Amniotic stem cell (primary cell): ENCODE measurements at places on chromosomes 7 and 10.

GRCh38 chr10:12539350-12540164, 190.2 kb downstream of the CAMK1D start:
- no peak for DNase-seq

DNA sequence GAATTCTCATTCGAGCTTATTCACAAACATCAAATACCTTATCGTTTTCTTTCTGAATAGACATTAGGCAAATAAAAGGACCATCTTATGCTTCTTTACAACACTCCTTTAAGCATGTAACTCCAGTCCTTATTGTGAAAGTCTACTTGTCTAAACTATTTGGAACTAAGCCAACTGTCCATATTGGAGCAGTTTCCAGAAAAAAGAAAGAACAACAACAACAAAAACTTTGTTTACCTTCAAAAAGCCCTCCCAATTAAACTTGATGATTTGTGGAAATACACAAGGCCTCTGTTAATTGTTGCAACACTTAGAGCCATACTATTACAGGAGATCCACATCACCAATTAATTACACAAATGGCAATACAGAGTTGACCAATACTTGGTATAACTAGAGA, 163.6 kb downstream of the GALNT11 start:
- no peak for DNase-seq

- DNase-seq, result no peak
Observed at GRCh38 chr10:133100706-133101415, 13.1 kb downstream of the ADGRA1 start.

- DNase-seq, result no peak
Observed at GRCh38 chr10:110812583-110812982, 59.1 kb upstream of the PDCD4 start.

GRCh38 chr10:12869427-12869826, 132.1 kb downstream of the CCDC3 start:
- DNase-seq, result no peak

- DNase-seq, result no peak
Observed at GRCh38 chr7:75850235-75850634, 28.6 kb upstream of the RHBDD2 start.

DNA sequence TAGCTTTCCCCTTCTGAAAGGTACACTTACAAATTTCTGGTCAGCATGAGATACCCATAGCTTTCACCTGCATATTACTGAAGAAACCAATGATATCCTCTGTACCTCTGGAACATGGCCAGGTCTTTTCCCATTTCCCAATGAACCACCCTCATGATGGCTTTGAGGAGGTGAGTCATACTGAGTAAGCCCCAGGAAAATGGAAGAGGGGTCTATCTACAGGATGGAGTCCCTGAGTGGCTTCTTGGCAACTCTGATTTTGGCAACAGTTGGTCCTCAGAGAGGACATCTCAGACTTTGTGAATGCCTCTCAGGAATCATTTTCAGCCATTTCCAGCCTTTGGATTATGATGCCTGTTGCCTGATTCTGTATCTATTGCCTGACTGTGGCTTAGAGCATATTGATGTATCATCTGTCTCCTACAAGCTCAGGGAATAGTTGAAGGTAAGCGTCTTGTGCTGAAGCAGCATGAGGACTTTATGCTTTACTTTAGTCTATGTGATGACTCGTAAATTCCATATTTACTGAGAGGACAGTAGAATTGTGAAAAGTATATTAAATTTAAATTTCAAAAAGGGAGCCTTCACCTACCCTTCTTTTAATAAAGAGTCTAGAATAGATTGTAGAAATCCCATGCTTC, 84.7 kb upstream of the DKK1 start:
- no peak for DNase-seq

GRCh38 chr7:143426479-143427142, 16.6 kb upstream of the TAS2R60 start:
- DNase-seq, result no peak

- no peak for DNase-seq
Observed at GRCh38 chr7:28588602-28589001, 176.3 kb downstream of the CREB5 start.

DNA sequence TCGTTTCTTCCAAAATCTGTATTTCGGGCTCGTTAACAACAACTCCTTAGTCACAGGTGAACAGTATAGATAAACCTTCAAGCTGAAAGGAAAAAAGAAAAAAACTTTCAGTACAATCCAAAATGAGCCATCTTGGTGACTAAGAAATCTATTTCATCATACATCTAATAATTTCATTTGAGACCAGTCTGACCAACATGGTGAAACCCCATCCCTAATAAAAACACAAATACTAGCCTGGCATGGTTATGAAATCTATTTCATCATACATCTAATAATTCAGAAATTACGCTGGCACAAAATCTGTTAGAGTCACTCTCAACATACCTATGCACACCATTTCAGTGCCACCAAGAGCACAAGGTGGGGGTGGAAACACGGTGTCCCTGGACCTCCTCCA, 8.8 kb downstream of the DCLRE1C start:
- DNase-seq, result no peak

DNA sequence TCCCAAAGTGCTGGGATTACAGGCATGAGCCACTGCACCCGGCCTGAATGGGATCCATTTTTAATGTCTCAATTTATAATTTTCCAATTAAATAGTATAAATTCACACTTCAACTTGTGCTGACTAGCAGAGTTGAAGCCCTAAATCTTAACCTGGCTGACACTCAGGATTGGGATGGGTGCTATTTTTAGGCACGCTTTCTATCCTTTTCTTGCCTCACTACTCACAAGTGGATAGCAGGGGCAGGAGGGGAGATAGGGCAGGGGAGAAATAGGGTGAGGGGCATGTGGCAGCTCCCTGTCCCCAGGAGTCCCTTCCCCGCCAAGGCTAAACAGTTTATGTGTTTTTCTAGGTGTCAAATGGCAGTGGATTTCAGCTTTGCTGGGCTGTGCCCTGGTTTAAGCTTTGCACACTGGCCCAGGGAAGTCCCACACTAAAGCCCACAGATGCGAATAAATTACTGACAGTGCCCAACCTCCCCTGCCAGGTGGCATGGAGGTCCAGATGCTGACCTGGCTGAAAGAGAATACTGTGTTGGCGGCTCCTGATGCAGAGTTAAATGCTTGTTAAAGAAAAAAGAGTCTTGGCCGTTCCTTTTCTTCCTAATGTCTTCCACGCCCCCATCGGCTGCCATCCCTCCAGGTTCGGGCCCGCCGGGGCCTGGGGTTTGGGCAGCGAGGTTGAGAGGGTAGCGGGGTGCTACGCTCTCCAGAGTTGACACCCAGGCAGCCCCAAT, 36.2 kb upstream of the EFCAB10 start:
- no peak for DNase-seq

GRCh38 chr10:1205450-1206030, 149.4 kb downstream of the WDR37 start:
- DNase-seq, result no peak

DNA sequence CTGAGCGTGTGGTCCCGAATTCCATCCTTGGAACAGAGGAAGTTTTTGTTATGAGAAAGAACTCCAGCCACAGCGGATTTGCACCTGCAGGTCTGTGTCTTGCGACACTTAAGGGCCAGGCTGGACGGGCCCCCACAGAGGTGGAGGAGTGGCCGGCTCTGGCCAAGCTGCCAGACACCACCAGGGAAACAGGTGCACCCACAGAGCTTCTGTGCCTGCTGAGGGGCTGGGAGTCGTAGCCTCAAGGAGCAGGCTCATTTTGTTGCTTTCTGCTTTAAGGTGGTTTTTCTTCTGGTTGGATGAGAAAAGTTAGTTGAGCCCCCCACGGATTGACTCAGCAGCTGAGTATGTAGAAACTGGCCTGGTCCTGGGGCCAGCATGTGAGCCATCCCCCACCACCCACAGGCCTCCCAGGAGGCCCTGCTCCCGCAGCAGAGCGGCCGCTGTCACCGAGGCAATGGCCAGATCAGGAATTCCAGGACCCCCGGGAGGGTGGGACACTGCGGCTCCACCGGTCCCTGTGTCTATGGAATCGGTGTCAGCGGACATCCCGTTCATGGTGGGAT, 41.9 kb downstream of the NKX6-2 start:
- no peak for DNase-seq

- no peak for DNase-seq
Observed at GRCh38 chr10:73131913-73132686, 21.8 kb downstream of the NUDT13 start.

DNA sequence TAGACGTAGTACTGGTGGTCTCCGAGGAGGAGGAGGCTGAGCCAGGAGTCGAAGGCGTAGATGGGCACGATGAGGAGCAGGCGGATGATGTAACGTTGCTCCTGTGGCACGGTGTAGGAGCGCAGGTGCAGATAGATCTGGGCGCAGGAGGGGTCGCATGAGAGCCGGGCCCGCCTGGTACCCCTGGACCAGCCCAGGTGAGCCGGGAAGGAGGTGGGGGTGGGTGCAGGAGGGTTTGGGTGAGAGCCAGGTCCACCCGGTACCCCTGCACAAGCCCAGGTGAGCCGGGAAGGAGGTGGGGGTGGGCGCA, 5.2 kb downstream of the TMEM184A start:
- DNase-seq, result no peak

DNA sequence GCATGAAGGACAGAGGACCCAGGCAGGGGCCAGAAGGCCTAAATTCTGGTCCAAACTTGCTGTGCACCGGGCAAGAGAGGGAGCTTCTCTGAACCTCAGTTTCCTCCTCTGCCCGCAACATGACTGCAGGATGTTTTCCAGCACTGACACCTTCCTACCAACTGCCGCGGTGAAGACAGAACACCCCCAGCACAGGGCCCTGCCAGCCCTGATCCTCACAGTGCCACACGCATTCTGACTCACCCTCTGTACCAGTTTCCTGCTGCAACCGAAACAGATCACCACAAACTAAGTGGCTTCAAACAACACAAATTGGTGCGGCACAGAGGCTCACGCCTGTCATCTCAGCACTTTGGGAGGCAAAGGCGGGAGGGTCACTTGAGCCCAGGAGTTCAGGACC, 18.1 kb downstream of the MAD1L1 start:
- no peak for DNase-seq

DNA sequence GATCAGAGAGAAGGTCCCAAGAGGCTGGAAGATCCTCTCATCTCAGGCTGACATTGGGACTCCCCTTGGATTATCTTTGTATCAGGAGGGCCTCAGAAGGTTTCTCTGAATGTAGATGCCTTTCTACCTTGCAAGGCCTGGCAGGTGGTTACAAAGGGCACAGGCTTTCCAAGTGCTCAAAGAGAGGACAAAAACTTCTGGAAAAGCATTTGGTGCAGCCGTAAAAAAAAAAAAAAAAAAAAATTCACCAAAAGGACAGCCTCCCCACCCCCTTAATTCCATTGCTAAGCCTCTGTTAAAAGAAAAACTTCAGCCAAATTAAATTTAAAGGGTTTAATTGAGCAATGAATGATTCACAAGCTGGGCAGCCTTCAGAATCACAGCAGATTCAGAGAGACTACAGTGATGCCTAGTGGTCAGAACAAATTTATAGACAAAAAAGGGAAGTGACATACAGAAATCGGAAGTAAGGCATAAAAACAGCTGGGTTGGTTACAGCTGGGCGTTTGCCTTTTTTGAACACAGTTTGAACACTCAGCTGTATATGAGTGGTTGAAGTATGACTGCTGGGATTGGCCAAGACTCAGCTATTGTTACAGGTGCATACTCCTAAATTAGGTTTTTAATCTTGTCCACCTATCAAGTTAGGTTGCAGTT, 42.5 kb upstream of the LRGUK start:
- no peak for DNase-seq

DNA sequence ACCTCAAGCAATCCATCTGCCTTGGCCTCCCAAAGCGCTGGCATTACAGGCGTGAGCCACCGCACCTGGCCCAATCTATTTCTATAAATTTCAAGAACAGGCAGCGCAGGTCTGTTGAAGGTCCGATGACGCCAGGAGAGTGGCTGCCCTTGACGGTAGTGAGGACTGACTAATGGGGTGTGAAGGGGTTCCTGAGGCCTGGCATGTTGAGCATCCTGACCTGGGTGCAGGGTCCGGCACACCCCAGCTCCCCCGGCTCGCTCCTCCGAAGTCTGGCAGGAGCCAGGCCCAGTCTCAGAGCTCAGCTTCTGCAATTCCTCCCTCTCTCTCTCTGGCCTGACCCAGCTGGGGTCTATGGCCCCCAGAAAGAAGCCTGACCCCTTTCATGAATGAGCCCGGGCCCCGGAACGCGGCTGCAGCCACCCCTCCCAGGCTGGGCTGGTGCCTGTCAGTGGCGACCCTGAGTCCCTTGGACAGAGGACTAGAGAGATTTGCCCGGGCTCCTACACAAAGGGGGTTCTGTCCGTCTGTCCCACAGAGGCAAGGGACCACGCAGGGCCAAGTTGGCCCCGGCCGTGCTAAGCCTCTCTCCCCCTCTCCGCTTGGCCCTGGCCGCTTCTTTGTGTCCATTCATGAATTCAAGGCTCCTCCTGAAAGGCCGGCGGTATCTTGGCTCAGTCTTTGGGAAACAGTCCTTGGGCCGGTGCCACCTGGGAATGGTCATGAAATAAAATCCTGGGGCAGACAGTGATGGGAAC, 18.8 kb downstream of the MMD2 start:
- no peak for DNase-seq

DNA sequence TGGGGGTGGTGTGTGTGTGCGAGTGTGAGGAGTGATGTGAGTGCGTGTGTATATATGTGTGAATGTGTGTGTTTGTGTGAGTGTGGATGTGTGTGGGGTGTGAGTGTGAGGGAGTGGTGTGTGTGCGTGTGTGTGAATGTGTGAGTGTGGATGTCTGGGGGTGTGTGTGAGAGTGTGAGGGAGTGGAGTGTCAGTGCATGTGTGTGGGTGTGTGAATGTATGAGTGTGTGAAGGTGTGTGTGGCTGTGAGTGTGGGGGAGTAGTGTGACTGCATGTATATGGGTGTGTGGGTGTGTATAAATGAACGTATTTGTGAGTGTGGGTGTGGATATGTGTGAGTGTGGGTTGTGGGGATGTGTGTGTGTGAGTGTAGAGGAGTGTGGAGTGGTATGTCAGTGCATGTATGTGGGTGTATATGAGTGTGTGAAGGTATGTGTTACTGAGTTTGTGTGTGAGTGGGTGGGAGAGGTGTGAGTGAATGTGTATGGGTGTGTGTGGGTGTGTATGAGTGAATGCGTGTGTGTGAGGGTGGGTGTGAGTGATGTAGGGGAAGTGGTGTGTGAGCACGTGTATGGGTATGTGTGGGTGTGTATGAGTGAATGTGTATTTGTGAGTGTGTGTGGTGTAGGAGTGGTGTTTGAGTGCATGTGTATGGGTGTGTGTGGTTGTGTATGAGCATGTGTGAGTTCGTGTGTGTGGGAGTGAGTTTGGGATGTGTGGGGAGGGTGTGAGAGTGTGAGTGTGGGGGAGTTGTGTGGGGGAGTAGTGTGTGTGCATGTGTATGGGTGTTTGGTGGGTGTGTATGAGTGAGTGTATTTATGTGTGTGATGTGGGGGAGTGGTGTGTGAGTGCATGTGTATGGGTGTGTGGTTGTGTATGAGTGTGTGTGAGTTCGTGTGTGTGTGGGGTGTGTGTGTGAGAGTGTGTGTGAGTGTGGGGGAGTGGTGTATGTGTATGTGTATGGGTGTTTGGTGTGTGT, 28.5 kb upstream of the NUB1 start:
- DNase-seq, result no peak

DNA sequence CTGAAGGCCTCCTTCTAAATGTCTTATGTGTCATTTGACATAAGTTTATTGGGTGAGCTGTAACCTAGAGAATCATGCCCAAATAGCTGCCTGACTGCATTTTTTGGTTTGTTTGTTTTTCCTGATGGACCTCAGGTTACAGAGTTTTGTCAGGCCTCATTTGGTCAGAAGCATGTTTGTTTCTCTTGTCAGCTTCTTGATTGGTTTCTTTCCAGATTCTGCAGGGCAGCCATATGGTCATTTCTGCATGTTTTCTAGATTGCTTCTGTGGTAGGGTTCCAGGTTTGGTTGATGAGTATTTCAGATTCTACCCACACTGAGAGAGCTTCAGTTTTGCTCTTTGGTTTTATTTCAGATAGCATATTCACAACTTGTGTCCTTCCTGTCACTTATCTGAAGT, 28.0 kb downstream of the GLCCI1 start:
- no peak for DNase-seq
